WERI-Rb-1 (cell line): ENCODE measurements at places on chromosomes 5 and 9.

DNA sequence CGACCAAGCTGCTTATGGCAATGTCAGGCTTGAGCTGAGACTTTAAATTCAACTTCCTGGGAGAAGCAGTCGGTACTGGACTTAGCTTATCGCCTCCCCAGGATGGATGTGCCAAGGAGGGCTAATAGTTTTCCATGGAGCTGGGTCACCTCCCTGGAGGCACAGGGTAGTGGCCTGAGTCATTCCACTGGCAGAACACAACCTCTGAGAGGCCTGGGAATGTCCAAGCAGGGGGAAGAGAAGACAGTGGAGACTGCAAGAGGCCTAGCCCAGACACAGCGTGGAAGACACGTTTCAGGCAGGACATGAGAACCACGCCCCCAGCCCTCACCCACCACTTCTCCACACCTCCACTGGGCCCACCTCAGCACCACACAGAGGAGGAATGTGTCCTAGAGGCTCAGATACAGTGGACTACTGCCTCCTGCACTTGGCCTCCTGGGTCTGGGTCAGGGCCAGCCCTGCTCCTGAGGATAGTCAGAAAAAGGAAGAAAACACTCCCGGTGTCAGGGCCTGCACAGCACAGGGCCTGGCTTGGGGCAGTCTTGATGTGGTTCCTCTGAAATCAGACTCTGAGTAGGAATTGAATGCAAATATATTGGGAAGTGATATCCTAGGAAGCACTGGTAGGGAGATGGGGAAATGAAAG lies 171.8 kb downstream of the FSTL4 start:
- no peak for DNase-seq

- DNase-seq, result no peak
Measured at GRCh38 chr5:56161439-56161823, 71.7 kb downstream of the ANKRD55 start.

DNA sequence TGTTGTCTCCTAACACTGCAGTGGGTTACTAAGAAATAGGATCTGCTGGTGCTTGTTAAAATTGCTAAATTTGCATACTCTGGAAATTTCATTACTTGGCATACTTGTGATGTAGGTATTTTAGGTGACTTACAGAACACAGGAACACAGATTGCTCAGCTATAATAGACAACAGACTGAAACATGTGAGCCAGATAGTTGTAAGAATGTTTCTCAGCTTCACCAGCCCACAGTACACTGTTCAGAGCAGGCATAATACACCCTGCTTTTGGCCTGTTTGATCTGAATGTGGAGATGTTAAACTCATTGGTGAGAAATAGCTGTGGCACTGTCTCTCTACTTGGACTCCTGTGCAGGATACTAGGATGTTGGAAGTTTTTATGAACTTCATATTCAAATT lies 275.7 kb downstream of the CSNK1G3 start:
- no peak for DNase-seq

- no peak for DNase-seq
Measured at GRCh38 chr9:15304632-15305031, 2.4 kb downstream of the TTC39B start.

GRCh38 chr5:65198456-65199120 lies 283.1 kb downstream of the ADAMTS6 start:
- no peak for DNase-seq

GRCh38 chr5:42991404-42992087 lies 48.6 kb downstream of the ANXA2R start:
- DNase-seq, result no peak

DNA sequence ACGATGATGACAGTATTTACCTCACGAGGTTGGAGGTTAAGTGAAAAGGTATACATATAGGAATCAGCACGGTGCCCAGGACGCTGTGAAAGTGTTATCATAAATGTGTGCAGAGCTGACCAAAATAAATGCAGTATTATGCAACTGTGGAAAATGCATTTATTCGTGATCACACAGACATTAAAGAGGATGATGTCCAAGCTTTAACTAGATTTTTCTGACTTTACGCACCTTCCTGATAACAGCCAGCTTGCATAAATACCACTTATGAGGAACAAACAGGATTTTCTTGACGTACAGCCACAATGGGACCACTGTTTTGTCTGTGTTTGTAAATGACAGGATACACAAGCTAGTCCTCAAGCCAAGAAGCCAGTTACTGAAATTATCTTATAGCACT lies 71.4 kb upstream of the ATP10B start:
- no peak for DNase-seq

DNA sequence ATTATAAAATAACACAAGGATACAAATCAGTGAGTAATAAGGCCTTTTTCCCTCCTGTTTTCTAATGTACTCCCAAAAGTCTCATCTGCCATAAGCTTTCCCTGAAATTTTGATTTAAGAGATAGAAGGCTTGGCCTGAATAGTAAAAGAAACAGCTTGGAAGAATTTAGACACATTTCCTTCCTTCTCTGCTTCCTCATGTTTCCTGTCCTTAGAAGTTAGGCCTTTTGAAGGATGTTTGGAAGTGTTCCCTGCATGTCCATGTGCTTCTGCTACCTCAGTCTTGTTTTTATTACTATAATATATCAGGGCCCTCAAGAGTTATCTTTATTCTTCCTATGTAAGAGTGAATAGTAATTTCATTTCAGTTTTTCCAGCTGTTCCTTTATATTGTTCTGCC lies 242.7 kb downstream of the DEPDC1B start:
- DNase-seq, result no peak

GRCh38 chr9:8158574-8158973 lies 359.0 kb upstream of the DMAC1 start:
- DNase-seq, result no peak

DNA sequence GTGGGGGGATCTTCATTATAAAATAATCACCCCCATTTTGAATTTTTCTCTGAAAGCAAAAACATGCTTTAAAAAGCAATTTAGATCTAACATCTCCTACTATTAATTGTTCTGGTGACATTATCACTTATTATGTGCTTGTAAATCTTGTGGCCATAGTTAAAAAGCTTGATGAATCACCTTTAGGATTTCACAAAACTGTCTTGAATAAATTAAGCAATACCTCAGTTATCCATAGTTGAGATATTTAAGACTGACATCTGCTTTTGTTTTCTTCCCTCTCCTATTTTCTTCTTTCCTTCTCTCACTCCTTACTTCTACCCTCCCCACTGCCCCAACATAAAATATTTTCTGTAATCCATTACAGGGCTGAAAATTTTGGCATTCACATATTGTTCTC lies 84.8 kb downstream of the SLC1A3 start:
- no peak for DNase-seq

GRCh38 chr9:131720330-131720729 lies 19.5 kb downstream of the RAPGEF1 start:
- no peak for DNase-seq

- no peak for DNase-seq
Measured at GRCh38 chr9:21385131-21385670, at the start of gene IFNA2. TSS of gene IFNA2 (minus strand) at chr9:21385398. CDS start at chr9:21385329, 69 bp downstream.

DNA sequence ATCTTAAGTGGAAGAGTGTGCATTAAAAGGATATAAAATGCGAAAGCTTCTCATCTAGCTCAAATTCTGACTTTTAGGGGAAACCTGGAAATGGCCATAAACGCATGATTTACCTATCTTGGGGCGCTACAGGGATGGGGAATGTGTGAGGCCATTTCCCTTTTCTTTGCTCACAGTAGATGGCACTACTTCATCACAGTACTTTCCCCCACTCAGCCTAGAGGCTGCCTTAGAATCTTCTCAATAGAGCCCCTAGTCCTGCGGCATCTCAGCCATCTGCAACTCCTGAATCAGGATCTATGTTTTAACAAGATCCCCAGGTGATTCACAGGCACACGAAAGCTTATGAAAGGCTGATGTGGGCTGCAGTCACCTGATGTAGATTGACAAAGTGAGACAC lies 110.8 kb downstream of the LHFPL2 start:
- peak; percentile 50 for DNase-seq

GRCh38 chr5:88792144-88792840 lies 90.7 kb downstream of the MEF2C start:
- DNase-seq, result no peak

DNA sequence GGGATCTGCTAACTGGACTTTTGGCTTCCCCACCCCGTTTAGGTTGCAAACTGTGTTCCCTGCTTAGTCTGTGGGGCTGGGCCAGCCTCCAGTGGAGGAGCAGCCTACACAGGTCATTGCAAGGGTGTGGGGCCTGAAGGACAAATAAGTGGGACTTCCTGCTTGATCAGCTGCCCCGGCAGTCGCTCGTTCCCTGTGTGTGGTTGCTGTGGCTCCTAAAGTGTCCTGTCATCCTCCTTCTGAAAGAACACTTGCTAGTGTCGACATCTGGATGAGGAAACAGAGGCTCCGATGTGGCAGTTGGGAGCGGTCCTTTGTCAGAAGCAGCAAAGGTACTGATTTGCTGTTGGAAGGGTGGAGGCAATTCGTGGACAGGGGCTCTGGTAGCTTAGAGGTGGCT lies 88.9 kb upstream of the TBCA start:
- no peak for DNase-seq

GRCh38 chr5:126982926-126983873 lies 47.2 kb downstream of the MARCHF3 start:
- DNase-seq, result no peak

DNA sequence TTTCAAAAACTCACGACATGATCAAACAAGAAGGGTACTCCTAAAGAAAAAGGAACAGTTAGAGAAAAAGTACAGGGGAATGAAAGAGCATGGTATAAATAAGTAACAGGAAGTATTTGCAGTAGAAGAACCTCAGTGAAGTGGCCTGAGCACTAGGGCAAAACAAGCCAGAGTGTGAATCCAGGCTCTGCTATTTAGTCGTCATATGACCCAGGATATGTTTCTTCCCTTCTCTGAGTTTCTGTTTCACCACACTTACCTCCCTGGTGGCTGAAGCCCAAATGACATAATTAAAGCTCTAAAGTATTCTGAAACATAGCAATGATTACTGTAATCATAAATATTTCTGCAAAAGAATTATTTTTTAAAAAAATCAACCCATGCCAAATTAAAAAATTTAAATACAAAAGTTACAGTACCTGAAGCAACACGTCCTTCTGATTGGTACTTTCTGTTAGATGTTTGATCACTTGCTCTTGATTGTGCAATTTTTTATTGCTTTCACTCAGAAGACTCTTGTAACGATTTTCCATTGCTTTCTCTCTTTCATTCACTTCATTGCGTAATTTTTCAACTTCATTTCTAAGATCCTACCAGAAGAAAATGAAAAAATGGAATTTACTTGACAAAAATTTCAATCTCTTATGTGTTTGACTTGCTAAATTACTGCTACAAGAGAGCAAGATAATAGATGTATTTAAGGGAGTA lies 88.9 kb downstream of the CDK5RAP2 start:
- no peak for DNase-seq

GRCh38 chr5:126335886-126336285 lies 87.3 kb upstream of the GRAMD2B start:
- no peak for DNase-seq

- DNase-seq, result no peak
Measured at GRCh38 chr5:77773734-77774280, 2.3 kb downstream of the TBCA start.

GRCh38 chr9:85716031-85716877 lies 25.5 kb downstream of the AGTPBP1 start:
- DNase-seq, result no peak

- DNase-seq, result no peak
Measured at GRCh38 chr5:32827981-32828380, 116.9 kb downstream of the NPR3 start.

DNA sequence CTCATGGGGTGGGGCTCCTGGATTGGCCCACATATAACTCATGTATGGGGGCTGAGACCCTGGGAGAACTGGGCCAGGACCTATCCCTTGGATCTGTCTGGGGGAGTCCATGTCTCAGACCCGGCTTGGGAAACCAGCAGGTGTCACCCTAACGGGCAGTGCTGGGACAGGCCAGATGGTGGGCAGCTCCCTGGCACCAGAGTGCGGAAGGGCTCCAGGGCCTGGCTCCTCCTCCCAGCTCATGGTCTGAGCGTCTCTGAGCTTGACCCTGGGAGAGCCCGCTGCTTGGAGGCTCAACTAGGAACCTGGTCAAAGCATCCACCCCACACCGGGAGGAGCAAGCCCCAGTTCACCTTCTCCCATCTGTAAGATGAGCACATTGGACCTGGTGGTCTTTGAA lies 15.5 kb upstream of the NCS1 start:
- peak; percentile 62 for DNase-seq

DNA sequence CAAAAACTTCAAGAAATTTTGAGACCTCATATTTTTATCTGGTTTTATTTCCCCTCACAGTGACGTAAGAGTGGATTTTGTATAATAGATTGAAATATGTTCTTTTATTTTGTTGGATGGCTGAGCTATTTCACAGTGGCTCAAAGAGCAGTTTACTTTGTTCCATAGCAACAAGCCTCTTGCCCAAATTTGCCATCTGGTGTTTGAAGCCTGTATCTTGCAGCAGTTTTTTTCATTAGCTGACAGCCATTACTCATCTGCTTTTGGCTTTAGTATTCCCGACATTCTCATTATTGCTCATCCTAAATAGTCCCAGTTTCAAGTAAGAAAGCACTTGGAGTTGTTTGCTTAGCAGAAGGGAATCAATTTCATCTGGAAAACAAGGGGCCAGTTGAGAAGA lies 36.3 kb downstream of the GDA start:
- DNase-seq, result no peak

- no peak for DNase-seq
Measured at GRCh38 chr5:148152781-148153180, 15.6 kb upstream of the SPINK14 start.

- DNase-seq, result no peak
Measured at GRCh38 chr5:73182307-73182706, 9.3 kb downstream of the TMEM174 start.

- DNase-seq, result no peak
Measured at GRCh38 chr5:88732181-88732633, 150.8 kb downstream of the MEF2C start.

GRCh38 chr5:128708841-128709240 lies 170.8 kb upstream of the FBN2 start:
- DNase-seq, result no peak

GRCh38 chr9:38526591-38526990 lies 93.8 kb downstream of the ANKRD18A start:
- DNase-seq, result no peak

DNA sequence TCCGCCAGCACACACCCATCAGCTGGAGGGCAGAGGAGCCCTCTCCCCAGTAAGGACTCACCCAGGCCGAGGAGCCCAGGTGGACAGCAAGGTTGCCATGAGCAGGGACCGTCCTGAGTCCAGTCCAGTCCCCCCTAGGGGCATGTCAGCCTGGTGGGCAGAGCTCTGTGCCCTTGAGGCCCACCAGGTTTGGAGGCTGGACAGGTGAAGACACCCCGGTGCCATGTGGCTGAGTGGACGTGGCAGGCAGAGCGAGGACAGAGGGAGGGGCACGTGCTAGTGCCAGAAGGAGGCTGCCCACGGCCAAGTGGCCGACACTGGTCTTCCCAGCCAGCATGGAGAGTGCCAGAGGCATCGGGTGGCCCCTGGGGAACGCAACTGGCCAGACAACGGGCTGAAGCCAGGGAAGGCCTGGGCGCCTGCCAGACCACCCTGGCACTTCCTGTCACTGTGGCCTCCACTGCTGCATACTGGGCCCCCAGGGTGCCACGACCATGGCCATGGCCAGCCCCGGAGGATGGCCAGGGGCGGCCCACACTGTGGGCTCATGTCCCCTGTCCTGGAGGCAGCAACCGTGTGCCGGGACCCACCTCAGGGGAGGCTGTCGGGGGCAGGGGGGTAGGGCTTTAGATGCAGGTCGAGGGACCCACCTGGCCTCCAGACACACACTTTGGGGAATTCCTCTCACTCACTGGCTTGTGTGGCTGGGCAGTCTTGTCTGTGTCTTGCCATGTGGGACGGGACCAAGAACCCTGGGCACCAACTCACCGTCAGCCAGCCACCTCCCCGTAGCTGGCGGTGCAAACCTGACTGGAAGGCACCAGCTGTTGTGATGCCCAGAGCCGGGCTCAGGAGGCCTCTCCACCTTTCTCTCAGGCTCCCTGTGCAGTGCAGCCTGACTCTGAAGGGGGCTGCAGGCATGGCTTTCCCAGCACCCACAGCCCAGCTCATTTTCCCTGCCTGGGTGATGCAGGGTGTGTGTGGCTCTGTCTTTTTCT lies 42.3 kb upstream of the LPCAT1 start:
- DNase-seq, result no peak
